ENCODE measurements at places on chromosomes 12 and 14.
A peak's percentile ranks its signal among the peaks of the same experiment; 100 is the strongest.

DNA sequence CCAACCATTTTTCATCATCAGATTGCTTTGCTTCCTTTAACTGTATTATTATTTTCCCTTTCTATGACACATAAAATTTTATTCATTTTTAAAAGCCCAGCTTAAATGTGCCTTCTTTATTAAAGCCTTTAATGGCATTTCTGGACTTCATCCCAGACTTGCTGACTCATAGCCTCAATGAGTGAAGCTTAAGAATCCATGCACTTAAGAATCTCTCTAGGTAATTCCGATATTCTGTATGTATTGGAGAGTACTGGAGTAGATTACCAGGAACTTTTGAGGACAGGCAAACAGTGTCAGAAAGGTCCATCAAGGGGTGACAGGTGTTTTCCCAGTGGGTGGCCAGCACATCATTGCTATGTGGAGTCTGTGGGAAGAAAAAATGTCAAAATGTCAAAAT is 107.9 kb downstream of the PTPRQ start:
- no peak for DNase-seq

DNA sequence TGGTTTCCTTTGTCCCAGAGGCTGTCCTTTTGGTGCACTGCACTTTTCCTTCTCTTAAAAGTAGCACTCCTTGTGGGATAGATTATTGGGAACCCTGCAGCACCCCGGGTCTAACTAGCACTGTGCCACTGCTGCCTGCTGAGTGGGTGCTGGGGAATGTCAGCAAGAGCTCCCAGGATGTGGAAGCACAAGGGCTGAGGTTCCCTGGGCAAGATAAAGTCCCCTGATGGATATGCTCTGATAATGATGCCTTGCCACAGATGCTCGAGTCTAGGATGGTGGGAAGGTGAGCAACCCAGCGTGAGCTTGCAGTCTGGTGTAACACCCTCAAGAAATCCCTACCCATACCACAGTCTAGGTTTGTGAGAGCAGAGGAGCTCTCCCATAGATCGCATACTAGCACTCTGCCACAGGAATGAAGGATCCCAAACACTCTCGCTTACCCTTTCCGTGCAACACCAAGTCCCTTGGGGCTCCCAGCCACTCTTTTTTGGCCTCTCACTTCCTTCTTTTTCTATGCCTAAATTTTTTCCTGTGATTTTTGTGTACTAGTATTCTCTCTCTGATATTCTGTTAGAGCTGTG is 32.6 kb downstream of the USP15 start:
- DNase-seq: no peak

DNA sequence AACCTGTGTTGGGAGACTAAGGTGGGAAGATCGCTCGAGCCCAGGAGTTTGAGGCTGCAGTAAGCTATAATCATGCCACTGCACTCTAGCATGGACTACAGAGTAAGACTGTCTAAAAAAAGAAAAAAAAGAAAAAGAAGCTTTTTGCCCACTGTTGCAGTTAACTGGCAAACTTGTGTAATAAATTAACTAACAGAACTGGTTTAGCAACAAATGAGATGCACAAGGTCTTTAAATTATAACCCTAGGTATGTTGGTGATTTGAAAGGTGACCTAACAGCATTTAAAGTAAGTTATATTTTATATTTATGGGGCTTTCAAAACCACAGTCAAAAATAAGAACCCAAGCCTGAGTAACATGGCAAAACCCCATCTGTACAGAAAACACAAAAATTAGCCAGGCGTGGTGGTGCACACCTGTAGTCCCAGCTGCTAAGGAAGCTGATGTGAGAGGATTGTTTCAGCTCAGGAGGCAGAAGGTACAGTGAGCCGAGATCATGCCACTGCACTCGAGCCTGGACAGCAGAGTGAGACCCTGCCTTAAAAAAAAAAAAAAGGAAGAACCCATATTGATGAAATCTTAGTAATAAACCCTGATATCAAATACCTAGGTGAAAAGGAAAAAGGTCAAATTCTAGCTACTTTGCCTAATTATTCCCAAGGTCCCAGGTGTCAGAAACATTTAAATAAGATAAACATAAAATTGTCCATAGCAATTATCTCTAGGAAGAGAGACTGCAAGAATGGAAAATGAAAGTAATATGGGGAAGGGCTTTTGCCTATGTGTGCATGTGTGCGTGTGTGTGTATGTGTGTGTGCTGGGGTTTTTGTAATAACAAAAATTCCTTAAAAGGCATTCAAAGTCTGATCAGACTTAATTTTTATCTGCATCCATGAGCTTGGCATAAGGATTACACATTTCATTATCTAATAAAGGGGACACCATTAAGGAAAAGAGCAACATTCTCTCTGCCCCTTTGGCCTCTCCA is 15.4 kb downstream of the SYNE2 start:
- DNase-seq: no peak

- no peak for DNase-seq
Measured at GRCh38 chr12:62806244-62806836, 128.6 kb downstream of the PPM1H start.

- no peak for DNase-seq
Measured at GRCh38 chr12:101767537-101767936, 28.3 kb upstream of the SYCP3 start.

DNA sequence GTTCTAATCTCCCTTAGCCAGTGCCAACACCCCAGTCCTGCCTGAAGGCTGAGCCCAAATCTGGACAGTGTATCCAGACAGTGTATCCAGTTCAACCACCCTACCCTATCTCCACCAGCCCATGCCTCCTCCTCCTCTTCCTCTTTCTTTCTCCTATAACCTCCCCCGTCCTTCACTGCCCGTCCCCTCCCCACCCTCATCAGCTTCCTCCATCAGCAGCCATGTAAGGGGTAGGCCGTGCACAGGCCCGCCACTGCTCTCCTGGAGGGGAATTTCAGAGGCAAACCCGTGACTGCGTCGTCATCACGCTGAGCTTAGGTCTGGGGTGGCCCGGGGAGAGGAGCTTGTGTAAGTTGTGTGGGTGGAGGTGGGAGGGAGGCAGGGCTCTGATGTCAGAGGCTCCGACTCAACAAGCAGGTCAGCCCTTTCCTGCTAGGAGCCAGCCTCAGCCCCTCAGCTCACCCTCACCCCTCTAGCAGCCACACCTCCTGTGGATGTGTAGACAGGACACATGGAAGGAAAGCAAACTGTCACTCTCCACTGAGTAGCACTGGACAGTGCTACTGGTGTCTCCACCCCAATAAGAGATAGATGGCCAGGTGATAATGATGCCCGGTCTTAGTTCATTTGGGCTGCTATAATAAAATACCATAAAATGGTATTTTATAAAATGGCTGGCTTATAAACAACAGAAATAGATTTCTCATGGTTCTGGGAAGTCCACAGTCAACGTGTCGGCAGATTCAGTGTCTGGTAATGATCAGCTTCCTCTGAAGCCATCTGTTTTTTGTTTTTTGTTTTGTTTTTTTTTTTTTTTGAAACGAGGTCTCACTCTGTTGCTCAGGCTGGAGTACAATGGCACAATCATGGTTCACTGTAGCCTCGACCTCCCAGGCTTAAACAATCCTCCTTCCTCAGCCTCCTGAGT is 50.5 kb downstream of the IRF2BPL start:
- peak; percentile 73 for DNase-seq

DNA sequence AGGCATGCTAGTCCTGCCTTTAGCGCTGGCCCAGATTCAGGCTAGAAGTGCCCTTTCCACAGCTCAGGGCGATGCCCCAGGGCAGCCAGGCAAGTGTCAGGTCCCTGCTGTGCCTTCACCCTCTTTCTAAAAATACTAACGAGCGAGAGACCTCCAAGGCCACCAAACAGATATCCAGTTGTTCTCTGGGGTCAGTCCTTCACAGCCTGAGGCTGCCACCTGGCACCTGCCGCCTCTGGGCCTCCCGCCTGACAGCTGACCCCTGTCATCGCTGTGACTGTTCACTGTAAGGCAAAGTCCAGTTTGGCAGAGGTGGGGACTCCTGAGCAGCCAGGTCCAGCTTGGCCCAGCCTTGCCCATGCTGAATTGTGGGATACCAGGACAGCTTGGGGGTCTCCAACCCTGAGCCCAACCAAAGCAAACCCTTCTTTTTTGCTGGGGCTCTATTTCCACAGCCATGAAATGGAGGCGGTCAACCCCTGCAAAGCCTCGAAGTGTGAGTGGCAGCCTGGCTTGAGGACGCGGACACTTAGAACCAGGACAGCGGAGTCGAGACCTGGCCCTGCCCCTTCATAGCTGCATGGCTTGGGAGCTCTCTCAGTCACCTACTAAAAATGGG is 79.9 kb downstream of the NINJ2 start:
- no peak for DNase-seq

DNA sequence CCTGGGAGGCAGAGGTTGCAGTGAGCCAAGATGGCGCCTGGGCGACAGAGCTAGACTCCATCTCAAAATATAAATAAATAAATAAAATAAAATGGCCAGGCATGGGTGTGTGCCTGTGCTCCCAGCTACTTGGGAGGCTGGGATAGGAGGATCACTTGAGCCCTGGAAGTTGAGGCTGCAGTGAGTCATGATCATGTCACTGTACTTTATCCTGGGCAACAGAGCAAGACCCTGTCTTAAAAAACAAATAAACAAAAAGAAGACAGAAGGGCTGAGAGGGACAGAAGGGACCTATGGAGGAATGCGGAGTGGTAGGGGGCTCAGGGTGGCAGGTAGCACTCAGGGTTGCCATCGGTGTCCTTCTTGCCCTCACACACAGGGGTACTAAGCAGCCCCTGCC is 40.8 kb downstream of the PRPF40B start:
- DNase-seq: no peak

DNA sequence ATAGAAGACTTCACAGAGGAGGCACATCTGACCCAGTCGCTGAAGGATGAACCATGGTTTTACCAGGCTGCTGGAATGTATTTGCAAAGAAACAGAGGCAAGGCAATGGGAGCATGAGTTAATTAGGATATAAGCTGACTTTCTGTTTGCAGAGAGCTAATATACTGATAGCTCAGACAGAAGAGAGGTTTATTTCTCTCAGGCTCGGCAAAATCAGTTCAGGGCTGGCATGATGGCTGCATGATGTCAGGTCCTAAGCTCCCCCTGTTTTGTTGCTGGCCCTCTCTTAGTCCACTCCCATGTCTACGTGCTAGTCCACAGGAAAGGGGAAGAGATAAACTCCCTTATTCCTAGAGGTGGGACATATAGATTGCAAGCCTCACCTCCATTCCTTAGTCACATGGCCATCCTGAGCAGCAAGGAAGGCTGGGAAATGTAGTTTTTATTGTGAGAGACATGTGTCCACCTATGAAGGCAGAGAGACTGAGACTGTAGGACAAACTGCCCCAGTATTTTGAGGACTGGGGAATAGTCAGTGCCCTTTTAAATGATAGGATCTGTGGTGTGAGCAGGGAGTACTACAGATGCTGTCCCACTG is 224.5 kb downstream of the VRK1 start:
- DNase-seq: no peak

DNA sequence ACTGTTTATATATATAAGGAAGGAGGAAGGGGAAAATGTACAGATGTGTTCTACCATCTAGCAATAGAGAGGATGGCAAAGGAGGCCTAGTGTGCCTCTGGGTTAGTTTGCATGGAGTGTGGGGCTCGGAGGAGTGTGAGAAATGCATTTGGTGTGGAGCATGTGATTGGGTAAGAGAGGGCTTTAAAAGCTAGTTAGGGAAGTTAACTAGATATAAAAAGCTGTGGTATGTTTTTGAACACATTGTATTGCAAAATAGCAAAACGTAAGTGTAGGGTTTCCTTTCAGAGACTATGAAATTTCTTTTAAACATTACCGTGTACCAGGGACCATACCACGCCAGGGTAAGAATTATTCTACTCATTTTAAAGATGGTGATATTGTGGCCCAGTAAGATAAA is 53.3 kb upstream of the STXBP6 start:
- DNase-seq: no peak

- DNase-seq: no peak
Measured at GRCh38 chr12:3292677-3293412, 198.2 kb upstream of the PRMT8 start.

DNA sequence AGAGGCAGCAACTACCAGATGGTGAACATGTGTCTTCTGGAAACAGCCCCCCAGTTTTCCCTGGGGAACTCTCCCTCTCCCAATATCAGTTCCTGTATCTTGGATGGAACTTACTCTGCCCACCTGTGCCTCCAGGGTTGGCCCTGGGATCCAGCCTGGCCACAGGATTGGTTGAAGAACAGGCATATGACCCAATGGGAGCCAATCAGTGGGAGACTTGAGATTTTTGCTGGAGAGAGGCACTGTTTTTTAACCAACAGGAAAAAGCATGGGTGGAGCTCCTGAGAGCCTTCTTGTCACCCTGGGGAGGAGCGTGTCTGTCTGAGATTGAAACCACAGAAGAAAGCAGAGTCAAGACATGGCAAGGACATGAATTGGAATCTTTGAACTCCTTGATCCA is 33.6 kb upstream of the COX6A1 start:
- DNase-seq: no peak

Measured in bone marrow (tissue), 2 donors.